ENCODE measurements at places on chromosomes 2 and 18.

DNA sequence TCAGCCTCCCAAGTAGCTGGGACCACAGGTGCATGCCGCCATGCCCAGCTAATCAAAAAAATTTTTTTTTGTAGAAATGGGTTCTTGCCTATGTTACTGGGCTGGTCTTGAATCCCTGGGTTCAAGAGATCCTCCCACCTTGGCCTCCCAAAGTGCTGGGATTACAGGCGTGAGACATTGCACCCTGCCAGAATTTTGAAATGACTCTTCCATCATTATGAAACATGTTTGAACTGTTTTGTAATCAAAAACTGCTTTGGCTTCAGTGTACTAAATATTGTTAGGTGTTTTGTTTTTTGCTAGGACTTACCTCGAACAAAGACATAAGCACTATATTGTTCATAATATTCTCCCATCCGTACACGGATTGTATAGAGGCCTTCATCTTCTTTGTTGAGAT is 55.8 kb downstream of the MYOM1 start:
- DNase-seq: no peak

GRCh38 chr2:236309669-236310029 is 45.4 kb upstream of the ASB18 start:
- peak; percentile 35 for DNase-seq

DNA sequence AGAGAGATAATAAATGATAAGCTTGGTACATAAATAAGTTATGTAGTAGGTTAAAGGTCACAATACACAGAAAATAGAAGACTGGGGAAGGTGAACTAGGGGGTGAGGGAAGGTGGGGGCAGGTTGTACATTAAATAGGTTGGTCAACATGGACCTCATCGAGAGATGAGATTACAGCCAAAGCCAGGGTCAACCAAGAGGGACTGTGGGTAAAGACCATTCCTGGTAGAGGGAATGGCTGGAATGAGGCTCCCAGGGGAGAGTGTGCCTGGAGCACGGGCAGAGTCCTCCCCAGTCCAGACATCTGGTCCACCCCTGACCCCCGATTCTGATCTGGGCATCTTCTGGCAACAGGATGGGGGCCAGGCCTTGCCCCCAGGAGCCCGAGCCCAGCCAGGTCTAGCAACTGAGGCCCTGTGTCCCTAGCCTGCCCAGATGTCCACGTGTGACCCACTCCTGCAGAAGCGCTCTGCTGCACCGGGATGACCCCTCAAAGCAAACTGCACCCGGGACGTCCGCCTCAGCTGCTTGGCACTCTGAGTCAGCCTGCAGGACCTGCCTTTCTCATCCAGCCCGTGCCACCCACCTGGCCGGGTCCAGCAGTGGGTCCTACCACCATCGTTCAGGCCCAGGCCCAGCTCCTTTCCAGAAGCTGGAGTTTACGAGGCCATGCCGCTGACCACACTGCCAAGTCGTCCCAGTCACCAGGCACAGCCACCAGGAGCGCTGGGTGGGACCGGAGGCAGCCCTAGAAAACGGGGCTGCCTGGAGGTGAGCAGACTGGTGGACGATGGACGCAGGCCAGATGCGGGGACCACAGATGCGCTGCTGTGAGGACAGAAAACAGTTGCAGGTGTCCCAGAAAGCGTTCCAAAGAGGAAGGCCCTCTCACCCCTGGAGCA is 56.2 kb upstream of the ID2 start:
- no peak for DNase-seq

DNA sequence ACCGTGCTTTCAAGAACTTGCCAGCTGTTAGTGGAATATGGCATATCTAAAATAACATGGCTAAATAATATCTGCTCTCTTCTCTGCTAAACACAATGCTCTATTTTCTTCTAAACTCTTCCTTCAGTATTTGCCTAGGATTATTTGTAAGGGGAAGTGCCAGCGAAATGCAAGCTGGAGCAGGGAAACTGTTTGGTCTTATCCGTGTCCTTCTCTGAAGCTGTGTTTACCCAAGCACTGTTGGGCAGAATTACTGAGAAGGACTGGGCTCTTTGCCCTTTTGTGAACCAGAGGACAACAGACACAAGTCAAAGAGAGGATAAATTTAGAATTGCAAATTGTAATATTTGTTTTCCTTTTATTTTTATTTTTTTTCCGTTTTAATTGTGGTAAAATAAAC is 23.6 kb downstream of the CPO start:
- no peak for DNase-seq

GRCh38 chr2:136997557-136997956 is 232.2 kb downstream of the THSD7B start:
- no peak for DNase-seq

- no peak for DNase-seq
Observed at GRCh38 chr2:169727065-169727464, 6.6 kb upstream of the KLHL23 start.
